ENCODE measurements at places on chromosomes 5 and 9.

DNA sequence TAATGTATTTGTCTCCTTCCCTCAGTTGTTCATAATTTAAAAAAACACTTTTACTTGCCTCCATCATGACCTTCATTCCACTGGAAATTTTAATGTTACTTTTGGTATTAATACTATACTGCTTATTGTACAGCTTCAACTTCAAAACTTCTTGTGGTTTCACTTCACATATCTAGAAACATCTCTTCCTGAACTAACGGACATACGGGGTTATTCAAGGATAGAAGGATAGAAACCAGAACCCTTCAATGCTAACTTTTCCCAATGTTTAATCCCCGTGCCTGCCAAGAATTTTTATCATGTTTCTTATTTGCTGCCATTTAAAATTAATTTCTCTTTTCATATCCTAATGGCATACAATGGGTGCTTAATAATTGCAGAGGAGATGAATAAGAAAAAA lies 36.3 kb upstream of the SETD9 start:
- no peak for DNase-seq

- no peak for DNase-seq
Measured at GRCh38 chr5:90248640-90249039, 160.9 kb downstream of the CETN3 start.

DNA sequence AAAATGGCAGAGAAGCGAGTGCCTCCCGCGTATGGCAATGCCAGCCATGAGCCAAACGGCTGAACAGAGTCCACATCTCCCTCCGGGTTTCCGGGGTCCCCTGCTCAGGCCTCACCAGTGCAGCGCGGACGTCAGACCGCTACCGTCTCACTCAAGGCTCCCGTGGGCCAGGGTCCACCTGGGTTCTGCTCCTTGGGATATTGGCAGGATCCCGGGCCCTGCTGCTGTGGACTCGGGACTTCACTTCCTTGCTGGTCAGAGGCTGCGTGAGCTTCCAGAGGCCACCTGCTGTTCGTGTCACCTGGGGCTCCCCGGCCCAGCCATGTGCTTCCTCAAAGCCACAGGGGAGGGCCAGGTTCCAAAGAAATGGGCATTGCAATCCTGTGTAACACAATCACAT lies 38.4 kb upstream of the CLPTM1L start:
- no peak for DNase-seq

DNA sequence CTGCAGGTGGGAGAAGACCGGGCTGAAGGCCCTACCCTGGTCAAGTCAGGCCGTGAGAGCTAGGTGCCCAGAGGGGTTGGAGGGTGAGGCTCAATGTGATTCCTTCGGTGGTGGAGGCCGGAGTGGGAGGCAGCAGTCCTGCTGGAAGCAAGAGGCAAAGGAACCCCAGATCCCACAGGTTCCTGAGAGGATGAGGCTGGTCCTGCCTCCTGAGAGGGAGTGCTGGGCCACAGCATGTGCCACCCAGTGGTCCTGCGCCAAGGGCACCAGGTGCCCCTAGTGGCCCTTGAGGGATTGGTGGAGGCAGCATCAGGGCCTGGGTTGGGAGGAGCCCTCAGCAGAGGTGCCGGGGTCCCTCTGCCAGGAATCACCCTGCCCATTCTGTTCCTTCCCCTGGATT lies 59.1 kb downstream of the BARX1 start:
- no peak for DNase-seq

GRCh38 chr5:141512911-141513626 lies 24.2 kb downstream of the PCDHGC5 start:
- DNase-seq: peak; percentile 59

- DNase-seq: peak; percentile 93
Measured at GRCh38 chr5:37738057-37738691, 101.7 kb downstream of the GDNF start.

- DNase-seq: no peak
Measured at GRCh38 chr5:138752341-138752950, 779 bp upstream of the CTNNA1 start.

GRCh38 chr5:67549947-67550346 lies 353.3 kb upstream of the CD180 start:
- no peak for DNase-seq

DNA sequence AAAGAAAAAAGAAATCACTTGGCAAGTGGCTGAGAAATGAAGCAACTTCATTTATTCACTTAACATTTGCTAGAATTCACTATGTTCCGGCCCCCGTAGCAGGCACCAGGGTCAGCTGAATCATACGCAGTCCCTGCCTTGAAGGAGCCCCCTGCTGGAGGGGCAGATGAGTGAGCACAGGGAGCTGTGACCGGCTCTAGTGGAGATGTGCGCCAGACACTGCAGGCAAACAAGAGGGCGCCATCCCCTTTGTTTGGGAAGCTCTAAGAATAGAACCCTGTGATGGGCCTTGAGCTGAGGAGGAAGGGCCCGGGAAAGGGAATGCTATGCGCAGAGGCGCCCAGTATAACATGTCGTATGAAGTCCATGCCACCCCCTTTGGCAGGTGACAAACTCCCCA lies 20.2 kb upstream of the RPL26L1 start:
- DNase-seq: peak; percentile 55

DNA sequence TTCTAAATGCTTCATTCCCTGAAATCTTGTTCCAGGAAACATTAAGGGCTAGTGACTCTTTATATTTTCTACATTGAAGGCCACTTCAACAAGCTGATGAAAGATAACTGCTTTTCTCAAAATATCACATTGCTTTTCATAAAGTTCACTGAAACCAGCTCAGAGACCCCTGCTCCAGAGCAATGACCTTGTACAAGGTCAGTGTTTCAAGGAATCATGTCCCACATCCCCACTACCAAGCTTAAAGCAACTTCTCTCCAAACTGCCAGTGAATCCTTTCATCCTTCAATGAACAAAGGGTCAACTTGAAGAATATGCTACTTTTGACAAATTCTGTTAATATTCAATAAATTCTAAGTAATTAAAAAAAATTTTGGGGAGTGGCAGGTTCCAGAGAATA lies 12.0 kb upstream of the SPATA24 start:
- DNase-seq: no peak

- no peak for DNase-seq
Measured at GRCh38 chr9:89367726-89368437, 49.6 kb downstream of the SECISBP2 start.

DNA sequence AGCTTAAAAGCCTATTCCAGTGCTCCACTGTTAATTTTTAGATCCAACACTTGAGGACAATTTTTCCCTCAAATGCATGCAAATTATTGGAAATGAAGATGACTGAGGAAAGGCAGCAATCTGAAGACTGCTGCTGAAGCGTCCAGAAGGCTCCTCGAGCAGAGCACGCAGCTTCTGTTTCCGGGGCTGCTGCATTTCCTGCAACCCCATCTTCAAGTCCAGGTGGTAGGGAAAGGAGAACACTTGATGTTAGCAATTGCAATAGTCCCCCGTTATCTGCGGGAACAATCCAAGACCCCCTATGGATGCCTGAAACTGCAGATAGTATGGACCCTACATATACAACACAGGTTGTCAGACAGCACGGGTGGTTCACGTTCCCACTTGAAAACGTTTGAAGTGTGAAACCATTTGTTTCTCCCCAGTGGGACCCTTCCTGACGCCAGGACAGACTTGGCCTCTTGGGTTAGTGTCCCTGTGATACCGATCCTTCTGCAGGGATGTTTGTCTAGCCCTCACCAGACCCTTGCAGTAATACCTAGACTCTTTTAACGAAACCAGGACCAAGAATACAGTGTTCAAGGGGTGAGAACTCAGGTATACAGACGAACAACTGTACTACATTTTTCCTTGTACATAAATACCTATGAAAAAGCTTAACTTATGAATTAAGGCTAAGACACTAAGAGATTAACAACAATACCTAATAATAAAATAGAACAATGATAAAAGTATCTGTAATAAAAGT lies 152.3 kb downstream of the HSD17B3 start:
- no peak for DNase-seq

DNA sequence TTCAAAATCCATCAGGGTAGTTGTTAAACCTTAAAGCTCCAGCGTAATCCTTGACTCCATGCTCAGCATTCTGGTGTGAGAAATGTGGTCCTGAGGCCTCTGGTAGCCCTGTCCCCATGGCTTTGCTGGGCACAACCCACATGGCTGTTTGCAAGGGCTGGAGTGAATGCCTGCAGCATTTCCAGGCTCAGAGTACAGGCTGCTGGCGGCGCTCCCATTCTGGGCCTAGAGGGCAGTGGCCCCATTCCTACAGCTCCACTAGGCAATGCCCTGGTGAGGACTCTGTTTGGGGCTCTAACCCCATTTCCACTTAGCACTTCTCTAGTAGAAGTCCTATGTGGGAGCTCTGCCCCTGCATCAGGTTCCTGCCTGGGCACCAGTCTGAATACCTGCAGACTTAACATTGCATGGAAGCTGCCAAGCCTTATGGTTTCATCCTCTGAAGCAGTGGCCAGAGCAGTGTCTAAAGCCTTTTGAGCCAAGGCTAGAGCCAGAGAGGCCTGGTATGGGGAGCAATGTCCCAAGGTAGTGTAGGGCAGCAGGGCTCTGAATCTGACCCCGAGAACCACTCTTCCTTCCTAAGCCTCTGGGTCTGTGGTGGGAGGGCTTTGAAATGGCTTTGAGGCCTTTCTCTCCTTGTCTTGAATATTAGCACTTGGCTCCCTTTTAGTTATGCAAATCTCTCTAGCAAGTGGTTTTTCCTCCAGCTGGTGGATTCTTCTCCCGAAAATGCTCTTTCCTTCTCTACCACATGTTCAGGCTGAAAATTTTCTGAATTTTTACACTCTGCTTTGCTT lies 5.8 kb upstream of the ALDH1A1 start:
- no peak for DNase-seq

- DNase-seq: peak; percentile 86
Measured at GRCh38 chr9:112569186-112569585, 82.6 kb downstream of the KIAA1958 start.

GRCh38 chr5:1706428-1706827 lies 93.2 kb downstream of the MRPL36 start:
- DNase-seq: no peak

DNA sequence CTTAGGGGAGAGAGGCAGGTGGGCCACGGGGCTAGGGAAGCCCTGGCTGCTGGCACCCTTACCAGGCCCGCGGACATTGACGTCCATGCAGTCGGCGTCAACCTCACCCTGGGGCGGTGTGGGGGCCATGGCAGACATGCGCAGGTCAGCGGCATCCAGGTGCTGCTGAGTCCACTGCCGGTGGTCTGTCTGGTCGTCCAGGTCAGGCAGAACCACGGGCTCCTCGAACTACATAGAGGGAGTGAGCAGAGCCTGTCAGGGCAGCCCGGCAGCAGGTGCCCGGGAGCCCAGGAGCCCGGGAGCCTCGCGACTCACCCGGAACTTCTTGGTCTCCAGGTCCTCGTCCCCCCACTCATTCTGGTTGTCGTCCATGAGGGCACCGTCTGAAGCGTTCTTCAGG lies 18.8 kb upstream of the SEC16A start:
- no peak for DNase-seq

DNA sequence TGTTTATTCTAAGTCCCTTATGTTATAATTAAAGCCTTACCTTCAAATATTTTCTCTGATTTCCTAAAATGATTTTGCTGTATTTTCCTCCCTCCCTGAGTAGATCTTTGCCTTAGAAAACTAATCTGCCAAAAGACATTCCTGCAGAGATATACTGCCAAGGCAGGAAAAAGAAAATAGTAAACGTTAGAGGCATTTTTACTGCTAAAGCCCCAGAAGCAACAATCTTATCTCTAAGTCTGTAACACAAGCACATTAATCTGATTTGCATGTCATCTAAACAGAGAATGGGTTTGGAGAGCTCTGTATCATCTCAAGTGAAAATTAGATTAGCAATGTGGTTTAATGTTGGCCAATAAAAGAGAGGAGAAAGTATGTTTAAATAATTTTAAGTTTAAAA lies 847.7 kb downstream of the MAT2B start:
- peak; percentile 54 for DNase-seq

GRCh38 chr5:17289681-17290539 lies 72.5 kb downstream of the BASP1 start:
- peak; percentile 75 for DNase-seq

GRCh38 chr9:130110166-130110565 lies 56.5 kb downstream of the GPR107 start:
- no peak for DNase-seq

DNA sequence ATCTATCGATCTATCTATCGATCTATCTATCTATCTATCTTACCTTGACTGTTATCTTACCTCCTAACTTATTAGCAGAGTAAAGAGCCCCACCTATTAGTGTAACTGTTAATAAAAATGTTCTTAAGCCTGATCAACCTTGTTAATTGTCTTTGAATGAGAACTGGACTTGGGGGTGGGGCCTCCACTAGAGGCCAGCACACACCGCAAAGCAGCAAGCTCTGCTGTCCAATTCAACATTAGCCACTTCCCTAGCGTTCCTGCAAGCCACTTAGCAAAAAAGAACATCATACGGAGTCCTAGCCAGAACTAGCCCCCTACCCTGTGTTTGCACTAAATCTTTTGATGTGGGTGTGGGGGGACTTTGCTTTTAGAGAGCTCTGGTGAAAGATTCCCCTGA lies 515.8 kb downstream of the KDM4C start:
- peak; percentile 40 for DNase-seq

- DNase-seq: peak; percentile 60
Measured at GRCh38 chr9:132114102-132114707, 34.5 kb upstream of the MED27 start.

DNA sequence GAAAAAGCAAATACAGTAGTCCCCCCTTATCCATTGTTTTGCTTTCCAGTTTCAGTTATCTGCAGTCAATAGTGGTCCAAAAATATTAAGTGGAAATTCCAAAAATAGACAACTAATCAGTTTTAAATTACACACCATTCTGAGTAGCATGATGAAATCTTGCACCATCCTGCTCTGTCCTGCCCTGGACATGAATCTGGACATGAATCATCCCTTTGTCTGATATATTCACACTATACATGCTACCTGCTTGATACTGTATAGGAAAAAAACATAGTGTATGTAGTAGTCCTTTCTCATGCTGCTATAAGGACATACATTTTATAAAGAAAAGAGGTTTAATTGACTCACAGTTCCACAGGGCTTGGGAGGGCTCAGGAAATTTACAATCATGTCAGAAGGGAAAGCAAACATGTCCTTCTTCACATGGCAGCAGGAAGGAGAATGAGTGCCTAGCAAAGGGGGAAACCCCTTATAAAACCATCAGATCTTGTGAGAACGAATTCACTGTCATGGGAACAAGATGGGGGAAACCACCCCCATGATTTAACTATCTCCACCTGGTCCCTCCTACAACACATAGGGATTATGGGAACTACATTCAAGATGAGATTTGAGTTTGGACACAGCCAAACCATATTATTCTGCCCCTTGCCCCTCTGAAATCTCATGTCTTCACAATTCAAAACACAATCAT lies 153.9 kb downstream of the ARRDC3 start:
- peak; percentile 10 for DNase-seq

- no peak for DNase-seq
Measured at GRCh38 chr5:173613433-173614159, 2.9 kb downstream of the BOD1 start.

DNA sequence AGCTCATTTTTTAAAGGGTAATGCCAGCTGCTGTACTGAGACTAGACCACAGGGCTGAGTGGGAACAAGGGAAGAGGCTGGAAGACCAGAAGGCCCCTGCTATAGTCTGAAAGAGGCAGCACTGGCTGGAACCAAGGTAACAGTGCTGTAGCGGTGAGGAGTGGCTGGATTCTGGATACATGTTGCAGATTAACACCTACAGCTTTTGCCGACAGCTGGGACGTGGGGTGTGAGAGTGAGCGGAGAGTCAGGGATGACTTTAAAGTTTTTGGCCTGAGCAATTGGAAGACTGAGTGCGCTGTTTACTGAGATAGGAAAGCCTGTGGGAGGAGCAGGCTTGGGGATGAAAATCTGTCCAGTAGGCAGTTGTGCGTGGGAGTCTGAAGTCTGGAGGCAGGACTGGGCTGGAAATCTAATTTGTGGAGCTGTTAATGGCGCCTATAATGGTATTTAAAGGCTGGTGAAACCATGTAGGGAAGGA lies 26.5 kb downstream of the AQP7 start:
- no peak for DNase-seq
